Right cardiac atrium (tissue), 5 donors: ENCODE measurements at places on chromosomes 6 and 20. TPM values are rescaled to one million over a fixed set of nuclear protein-coding genes. Genes with fewer than 3 reads are reported as not detected.

BPIFB3 gene
- not detected for total RNA-seq

GRCh38 chr6:169205176-169206160 lies 48.2 kb downstream of the THBS2 start:
- DNase-seq: no peak

DNA sequence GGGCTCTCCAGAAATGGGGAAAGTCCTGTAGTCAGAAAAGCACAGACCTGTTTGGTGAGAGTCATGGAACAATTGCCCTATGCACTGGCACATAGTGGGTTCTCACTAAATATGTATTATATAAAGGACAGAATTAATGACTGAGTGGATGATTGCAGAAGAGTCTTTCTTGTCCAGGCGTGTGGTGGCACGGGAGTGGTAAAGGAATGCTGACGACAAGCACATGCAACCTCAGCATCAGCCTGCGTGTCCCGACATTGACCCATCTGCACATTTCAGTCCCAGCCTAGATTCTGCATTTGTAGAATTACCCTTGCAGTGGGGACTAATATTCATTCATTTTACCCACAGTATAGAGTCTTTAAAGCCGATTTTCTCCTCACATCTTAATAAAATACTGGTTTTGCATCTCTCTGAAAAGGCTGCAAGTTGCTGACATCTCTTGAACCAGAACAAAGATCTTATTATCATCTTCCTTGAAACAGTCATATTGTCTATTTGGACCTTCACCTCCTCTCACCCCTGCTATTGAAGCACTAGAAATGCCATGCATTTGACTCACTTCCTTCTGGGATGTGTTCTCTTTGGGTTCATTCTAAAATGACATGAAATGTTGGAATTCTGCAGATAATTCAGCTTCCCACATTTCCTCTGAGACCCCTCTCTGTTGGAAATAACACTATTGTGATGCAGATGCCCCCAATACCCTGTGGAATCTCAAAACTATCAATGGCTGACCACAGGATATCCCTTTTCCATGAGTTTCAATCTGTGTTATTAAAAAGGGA lies 883.6 kb upstream of the FLRT3 start:
- DNase-seq: no peak

- DNase-seq: no peak
Observed at GRCh38 chr6:105929626-105930025, 156.5 kb upstream of the PRDM1 start.

DNA sequence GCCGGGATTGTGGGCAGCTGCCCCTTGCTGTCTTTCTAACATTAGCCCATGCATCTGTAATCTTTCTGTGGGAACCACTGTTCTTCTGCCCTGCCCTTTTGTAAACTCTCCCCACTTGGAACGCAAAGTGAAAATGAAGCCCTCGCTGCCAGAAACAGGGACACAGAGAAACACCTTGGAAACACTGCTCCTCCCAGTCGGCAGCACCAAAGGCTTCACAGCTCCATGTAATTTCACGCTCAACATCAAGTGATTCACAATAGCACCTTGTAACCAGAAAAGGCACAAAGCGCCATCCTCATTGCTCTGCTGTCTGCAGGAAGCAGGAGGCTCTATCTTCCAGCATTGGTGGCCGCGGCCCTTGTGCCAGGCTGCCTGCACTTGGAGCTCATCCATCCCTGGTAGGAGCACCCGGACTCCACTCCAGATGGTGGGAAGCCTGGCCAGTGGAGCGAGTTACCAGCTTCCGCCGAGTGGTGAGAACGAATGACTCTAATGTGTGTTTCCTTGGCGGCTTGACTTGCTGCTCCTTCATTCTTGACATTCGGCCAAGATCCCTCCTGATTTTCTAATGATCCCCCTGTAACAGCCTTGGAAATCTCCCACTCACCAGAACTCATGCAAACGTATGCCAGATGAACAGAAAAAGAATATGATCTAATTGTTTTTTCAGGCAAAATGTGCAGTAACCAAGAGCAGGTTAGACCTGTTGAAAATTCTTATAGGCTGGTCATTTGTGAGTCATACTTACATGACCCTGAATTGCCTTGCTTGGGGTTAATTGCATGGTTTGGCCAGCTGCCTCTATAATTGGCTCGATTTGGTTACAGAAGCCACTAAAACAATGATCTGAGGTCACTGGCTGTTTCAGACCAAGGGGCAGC lies 169.1 kb upstream of the CDYL start:
- DNase-seq: peak; percentile 54

NINL gene
- 6.7 TPM for total RNA-seq
